ENCODE measurements at places on chromosomes 1 and 21. TPM values are rescaled to one million over a fixed set of nuclear protein-coding genes. Genes with fewer than 3 reads are reported as not detected.

CLCA4 gene
- total RNA-seq = not detected

GPR52 gene
- 0.97 TPM for total RNA-seq

GRCh38 chr1:244050835-244051444 lies at the start of gene ZBTB18:
ZBTB18 (plus strand) TSS chr1:244051283; CDS start chr1:244051432, 149 bp downstream.
- no peaks in the 10 kb centered on the region for H3K27me3 ChIP-seq
- peaks cover 7% of the 10 kb centered on the region for H3K36me3 ChIP-seq
- H3K27ac ChIP-seq = peak within 1 kb of the TSS; percentile 87
- H3K4me3 ChIP-seq = peak within 1 kb of the TSS; percentile 90

DNA sequence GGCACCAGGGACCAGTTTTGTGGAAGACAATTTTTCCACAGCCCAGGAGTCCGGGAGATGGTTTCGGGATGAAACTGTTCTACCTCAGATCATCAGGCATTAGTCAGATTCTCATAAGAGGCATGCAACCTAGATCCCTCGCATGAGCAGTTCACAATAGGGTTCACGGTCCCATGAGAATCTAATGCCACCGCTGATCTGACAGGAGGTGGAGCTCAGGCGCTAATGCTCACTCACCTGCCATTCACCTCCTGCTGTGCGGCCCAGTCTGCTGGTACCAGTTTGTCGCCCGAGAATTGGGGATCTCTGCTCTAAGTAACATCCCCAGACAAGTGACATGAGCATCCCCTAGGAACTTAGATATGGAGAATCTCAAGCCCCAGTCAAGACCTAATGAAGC lies 180.7 kb downstream of the COQ8A start:
- no peaks in the 10 kb centered on the region for H3K4me1 ChIP-seq
- H3K27ac ChIP-seq = no peak overlapping the region
- DNase-seq = no peak
- no peaks in the 10 kb centered on the region for H3K36me3 ChIP-seq

DNA sequence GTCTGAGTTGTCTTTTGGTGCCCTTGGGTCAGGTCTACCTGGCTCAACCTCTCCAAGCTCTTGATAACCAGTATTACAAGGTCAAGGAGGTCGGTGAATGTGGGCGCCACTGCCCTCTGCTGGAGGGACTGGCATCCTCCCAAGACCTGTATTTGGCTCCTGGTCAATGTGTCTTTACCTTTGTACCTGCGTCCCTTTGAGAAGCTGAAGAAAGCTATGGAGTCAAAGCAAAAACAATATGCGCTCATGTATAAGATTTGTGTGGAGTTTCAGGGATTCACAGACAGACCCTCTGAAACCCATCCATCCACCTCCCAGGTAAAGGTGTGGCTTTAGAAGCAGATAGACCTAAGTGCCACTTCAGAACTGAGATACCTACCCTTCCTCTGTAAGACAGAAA lies 61.8 kb upstream of the NBL1 start:
- no peak overlapping the region for H3K27ac ChIP-seq
- DNase-seq = peak; percentile 87
- H3K4me3 ChIP-seq = no peak overlapping the region
- H3K4me1 ChIP-seq = peaks cover 6% of the 10 kb centered on the region
- H3K36me3 ChIP-seq = no peaks in the 10 kb centered on the region

DNA sequence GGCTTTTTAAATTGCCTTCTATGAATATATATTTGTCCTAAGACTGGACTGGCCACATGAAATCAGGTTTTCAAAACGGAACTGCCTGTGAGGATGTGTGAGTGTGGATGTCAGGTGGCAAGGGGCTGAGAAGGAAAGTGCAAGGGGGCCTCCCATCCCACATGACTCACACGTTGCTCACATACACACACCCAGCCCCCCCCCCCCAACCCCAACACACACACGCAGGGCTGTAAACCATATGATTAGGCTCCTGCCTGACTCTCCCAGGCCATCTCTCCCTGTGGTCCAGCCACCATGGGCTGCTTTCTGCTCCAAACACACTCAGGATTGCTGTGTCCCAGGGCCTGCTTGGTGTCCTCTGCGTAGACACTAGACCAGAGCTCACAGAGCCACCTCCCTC lies 22.4 kb downstream of the DEGS1 start:
- peak overlapping the region; percentile 84 for H3K27ac ChIP-seq
- DNase-seq = peak; percentile 73
- H3K36me3 ChIP-seq = no peaks in the 10 kb centered on the region

DNA sequence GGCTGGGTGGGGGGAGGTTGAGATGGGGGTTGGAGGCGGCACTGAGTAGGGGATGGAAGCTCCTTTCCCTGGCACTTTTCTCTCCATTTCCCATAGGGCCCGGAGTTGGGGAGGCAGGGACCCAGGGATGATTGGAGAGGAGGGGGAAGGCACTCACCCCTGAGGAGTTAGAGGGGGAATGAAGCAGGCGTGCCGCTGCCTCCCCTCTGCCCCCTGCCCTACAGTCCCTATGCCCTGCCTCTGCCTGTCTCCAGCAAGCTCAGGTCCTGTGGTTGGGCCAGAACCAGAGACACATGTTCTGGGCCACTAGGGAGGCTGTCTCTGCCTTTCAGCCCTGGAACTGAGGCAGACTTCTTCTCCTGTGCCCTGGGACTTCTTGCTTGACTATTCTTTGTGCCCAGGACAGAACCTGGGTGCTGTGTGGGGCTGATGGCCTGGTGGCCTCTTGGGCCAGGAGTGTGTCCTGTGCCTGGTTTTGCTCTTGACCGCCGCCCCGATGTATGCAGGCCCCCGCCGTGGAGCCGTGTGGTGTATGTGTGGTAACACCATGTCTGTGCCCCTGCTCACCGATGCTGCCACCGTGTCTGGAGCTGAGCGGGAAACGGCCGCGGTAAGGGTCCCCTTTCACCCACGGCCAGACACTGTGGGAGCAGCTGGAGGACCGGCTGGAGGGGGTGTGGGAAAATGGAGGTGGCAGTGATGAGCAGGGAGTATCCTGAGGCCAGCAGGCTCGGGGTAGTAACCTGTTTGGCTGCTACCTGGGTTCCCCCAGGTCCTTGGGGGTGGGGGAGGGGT lies 1.4 kb downstream of the LYPLA2 start:
- H3K27ac ChIP-seq = peak overlapping the region; percentile 96
- H3K27me3 ChIP-seq = no peaks in the 10 kb centered on the region
- peak overlapping the region; percentile 99 for H3K4me3 ChIP-seq
- no peak for DNase-seq

DNA sequence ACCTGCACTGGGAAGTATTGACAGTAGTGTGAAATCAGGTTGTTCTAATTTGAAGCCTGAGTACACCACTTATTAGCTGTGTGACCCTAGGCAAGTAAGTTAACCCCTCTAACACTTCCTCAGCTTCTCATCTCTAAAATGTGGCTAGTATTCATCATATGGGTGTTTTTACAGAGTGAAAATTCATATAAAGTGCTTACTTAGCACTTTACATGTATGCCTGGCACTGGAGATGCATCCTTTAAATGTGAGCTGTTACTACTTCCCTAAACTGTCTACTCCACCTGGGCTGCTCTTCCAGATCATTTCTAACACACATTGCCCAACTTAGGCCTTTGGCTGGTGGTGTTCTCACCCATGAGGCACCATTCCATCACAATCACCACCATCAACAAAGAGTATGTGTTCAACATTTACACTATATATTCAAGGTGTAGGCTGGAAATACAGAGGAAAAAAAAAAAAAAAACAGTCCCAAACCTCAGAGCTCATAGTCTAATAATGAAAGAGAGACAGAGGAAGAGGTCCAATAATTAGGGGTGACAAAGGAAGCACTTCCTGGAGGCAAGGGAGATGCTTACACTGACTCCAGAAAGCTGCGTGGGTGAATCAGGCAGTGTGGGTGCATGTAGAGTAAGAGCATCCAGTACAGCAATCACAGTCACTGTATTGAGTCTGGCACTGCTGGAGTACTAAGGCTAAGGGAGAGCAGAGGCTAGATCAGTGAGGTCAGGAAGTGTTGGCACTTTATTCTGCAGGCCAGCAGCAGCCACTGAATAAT lies 3.6 kb downstream of the STX6 start:
- H3K4me1 ChIP-seq = peaks cover 40% of the 10 kb centered on the region
- DNase-seq = peak; percentile 62
- no peaks in the 10 kb centered on the region for H3K27me3 ChIP-seq
- peaks cover 26% of the 10 kb centered on the region for H3K36me3 ChIP-seq

GRCh38 chr1:182338806-182339370 lies 52.7 kb downstream of the GLUL start:
- H3K36me3 ChIP-seq = no peaks in the 10 kb centered on the region
- no peak for DNase-seq
- H3K4me1 ChIP-seq = no peaks in the 10 kb centered on the region
- H3K4me3 ChIP-seq = no peak overlapping the region

DNA sequence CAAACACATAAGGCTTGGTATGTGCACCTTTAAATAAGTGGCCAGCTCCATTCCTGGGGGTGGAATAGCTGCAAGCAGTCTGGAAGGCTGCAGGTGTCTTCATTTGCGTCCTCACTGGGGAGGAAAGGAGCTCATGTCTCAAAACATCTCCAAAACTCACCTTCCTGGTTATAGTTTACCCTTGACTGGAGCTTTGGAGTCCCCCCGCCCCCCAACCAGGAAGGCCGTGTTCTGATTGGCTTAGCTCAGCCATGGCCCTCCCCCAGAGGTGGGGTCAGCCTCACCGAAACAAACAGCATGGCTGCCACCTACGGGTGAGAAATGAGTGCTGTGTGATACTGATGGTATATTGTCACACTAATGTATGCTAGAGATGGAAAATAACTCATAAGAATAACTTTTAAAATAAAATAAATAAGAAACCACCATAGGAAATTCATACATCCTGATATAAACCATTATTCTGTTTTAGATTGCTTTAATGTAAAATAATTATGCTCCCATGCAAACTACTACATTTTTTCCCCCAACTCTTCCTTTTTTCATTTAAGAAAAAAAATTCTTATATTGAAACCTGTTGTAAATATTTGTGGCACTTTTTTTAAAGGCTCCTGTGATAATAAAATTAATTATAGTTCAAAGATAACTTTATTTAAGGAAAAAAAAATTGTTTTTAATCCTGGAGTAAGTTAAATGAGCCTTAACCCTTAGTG lies 90.8 kb downstream of the ZP4 start:
- H3K27ac ChIP-seq = no peak overlapping the region
- H3K4me1 ChIP-seq = no peaks in the 10 kb centered on the region
- H3K4me3 ChIP-seq = no peak overlapping the region
- peak; percentile 63 for DNase-seq
- H3K27me3 ChIP-seq = peaks cover 1% of the 10 kb centered on the region

- H3K4me1 ChIP-seq = no peaks in the 10 kb centered on the region
- H3K27ac ChIP-seq = no peak overlapping the region
These were observed 1077.3 kb downstream of the KCNT2 start for GRCh38 chr1:195530961-195531360.

DNA sequence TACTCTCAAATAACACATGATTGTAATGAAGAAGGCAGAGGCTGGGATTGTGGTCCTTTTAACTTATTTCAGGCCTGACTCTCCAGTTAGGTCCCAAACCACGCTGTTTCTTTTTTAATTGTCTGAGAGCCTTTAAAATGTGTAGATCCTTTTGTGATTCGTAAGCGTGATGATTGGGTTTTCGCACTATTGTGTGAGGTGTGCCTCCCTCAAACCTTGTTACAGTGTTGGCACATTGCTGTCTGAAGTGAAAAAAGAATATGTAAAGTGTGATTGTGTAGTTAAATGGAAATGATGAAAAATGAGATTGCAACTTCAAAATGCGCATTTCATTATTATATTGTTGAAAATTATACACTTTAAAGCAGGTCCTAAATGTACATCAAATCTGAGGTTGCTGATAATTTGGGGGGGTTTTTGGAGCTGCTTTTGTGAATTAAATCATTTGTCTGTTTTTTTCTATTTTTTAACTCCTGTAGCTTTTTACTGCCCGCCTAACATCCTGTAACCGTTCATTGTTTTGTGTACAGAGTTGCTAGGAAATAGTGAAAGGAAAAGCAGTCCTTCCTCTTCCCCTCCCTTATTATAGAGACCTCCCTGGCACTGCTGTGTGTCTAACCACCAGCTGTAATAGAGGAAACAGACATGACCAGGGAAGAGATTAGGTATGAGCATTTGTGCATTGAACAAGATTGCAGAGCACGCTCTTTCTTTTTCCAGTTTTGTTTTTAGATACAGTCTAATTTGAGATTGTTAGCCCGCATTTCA lies 43.3 kb downstream of the IARS2 start:
- no peak overlapping the region for H3K4me3 ChIP-seq
- peak overlapping the region; percentile 71 for H3K27ac ChIP-seq
- H3K27me3 ChIP-seq = no peaks in the 10 kb centered on the region
- no peak for DNase-seq
- peaks cover 11% of the 10 kb centered on the region for H3K4me1 ChIP-seq
- peaks cover 36% of the 10 kb centered on the region for H3K36me3 ChIP-seq

- H3K27me3 ChIP-seq = peaks cover 20% of the 10 kb centered on the region
- no peak overlapping the region for H3K27ac ChIP-seq
- H3K36me3 ChIP-seq = peaks cover 1% of the 10 kb centered on the region
- no peak overlapping the region for H3K4me3 ChIP-seq
- no peak for DNase-seq
These were observed 51.5 kb upstream of the LRIF1 start for GRCh38 chr1:111015222-111015621.

- H3K4me1 ChIP-seq = no peaks in the 10 kb centered on the region
- no peak for DNase-seq
- H3K27me3 ChIP-seq = no peaks in the 10 kb centered on the region
- no peaks in the 10 kb centered on the region for H3K36me3 ChIP-seq
These were observed 104.0 kb upstream of the PPP2R5A start for GRCh38 chr1:212181015-212181882.

DNA sequence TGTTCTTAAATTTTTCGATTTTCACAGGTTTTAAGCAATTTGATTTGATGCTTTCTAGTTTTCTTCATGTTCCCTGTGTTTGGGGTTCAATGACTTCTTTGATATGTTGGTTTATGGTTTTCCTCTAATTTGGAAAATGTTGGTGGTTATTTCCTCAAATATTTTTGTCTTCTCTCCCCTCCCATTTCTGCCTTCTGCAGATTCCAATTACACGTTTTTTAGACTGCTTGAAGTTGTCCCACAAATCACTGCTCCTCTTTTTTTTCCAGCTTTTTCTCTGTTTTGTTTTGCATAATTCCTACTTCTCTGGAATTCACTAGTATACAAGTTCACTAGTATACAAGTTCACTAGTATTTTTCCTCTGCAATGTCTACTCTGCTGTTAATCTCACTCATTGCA lies 61.3 kb downstream of the FAF1 start:
- H3K36me3 ChIP-seq = peaks cover 11% of the 10 kb centered on the region

DNA sequence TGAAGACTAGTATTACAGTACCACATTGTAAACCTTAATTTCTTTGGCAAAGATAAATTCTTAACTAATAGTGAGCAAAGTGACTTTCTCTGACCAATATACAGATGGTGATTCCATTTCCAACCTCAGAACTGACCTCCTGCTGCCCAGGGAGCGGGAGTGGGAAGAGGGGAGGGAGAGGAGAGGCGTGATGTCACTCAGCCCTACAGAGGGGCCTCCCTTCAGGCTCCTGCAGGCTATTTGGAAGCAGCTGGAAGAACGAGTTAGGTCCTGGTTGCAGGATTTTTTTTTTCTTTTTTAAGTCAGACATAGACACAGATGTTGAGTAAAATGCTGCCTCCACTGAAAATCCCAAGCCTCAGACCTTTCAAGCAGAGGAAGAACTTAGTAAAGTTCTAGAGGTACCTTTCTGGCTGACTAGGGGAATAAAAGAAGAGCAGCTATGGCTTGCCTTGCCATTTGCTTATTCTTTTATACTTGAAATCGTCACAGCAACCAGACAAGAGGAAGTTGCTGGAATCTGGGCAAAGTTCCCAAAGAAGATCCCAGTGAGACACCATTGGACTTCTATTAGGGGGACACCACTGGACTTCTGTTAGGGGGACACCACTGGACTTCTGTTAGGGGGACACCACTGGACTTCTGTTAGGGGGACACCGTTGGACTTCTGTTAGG lies 54.5 kb downstream of the EXO1 start:
- H3K27ac ChIP-seq = no peak overlapping the region
- H3K4me3 ChIP-seq = no peak overlapping the region
- H3K27me3 ChIP-seq = no peaks in the 10 kb centered on the region
- H3K4me1 ChIP-seq = no peaks in the 10 kb centered on the region
- no peak for DNase-seq

Measured in activated CD8-positive, alpha-beta T cell treated with anti-CD3 and anti-CD28 coated beads for 36 hours (primary cell).